ENCODE measurements at places on chromosomes 5 and 9.

- no peak for DNase-seq
Observed at GRCh38 chr5:76202182-76202581, 119.0 kb downstream of the SV2C start.

GRCh38 chr5:123530728-123531127, 18.8 kb downstream of the CSNK1G3 start:
- DNase-seq = no peak

GRCh38 chr9:38339087-38339486, 53.4 kb upstream of the ALDH1B1 start:
- DNase-seq = no peak

GRCh38 chr5:127320032-127320965, 29.7 kb downstream of the MEGF10 start:
- no peak for DNase-seq

GRCh38 chr9:113589407-113589806, 125.9 kb downstream of the RGS3 start:
- DNase-seq = no peak

DNA sequence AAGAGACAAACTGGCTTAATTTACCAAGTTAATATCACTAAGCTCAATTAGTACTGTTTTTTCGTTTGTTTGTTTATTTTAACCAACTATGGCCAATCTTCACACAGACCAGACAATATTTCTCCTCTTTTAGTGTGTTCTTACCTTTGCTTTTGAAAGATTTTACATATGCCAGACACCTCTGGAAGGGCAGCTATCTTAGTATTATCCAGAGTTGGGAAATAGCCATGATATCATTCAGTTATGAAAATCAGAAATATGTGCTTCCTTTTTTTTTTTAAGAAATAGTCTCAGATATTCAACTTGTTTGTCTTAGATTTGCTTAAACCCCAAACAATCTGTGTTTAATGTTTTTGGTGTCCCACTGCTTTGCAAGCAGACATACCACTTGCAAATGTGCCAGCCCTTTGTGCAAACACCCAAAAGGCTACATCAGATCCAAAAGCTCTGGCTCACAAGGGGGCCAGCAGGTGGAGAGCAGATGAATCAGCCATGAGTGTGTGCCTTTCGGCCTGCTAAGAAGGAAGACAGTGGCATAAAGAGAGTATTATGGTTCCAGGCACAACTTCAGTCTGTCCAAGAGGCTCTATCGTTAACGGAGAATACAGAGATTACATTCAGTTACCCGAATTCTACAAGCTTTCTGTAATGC, 147.6 kb downstream of the EFNA5 start:
- no peak for DNase-seq
